ENCODE measurements at places on chromosomes 12 and 14. TPM values are rescaled to one million over a fixed set of nuclear protein-coding genes. Genes with fewer than 3 reads are reported as not detected.

DNA sequence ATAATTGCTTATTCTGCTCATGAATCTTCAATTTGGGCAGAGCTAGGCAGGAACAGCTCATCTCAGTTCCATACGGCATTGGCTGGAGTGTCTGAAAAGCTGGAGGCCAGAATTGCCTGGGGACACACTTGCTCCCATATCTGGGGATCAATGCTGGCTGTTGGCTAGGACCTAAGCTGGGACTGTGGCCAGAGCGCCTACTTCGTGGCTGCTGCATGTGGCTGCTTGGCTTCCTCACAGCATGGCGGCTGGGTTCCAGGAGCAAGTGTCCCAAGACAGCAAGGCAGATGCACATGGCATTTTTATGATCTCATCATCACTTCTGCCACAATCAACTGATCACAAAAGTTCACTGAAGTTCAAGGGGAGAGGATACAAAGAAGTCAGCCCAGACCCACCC, 200.2 kb downstream of the TTC8 start:
- DNase-seq: no peak

DNA sequence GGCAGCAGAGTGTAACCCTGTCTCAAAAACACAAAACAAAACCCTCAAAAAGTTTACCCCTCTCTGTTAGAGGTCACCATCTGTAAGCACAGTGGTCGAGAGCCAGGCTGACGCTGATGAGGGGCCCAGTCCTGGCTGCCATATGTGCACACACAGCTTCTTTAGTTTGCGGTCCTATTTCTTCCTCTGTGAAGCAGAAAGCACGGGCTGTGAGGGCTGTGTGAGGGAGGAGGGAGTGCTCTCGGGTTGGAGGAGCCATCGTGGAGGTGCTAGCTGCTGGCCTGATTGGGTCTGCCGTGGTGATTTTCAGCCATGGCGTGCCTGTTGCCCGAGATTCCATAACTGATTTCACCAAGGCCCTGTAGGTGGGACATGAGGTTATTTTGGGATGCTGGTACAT, 3.5 kb downstream of the ULK1 start:
- DNase-seq: no peak

GRCh38 chr12:74535536-74535935, 2.1 kb upstream of the ATXN7L3B start:
- no peak for DNase-seq

- no peak for DNase-seq
Observed at GRCh38 chr12:68798882-68799234, 9.1 kb upstream of the MDM2 start.

- no peak for DNase-seq
Observed at GRCh38 chr12:46361667-46362034, 10.9 kb downstream of the SLC38A2 start.

GRCh38 chr12:70543444-70543843, 93.8 kb downstream of the PTPRB start:
- no peak for DNase-seq

DNA sequence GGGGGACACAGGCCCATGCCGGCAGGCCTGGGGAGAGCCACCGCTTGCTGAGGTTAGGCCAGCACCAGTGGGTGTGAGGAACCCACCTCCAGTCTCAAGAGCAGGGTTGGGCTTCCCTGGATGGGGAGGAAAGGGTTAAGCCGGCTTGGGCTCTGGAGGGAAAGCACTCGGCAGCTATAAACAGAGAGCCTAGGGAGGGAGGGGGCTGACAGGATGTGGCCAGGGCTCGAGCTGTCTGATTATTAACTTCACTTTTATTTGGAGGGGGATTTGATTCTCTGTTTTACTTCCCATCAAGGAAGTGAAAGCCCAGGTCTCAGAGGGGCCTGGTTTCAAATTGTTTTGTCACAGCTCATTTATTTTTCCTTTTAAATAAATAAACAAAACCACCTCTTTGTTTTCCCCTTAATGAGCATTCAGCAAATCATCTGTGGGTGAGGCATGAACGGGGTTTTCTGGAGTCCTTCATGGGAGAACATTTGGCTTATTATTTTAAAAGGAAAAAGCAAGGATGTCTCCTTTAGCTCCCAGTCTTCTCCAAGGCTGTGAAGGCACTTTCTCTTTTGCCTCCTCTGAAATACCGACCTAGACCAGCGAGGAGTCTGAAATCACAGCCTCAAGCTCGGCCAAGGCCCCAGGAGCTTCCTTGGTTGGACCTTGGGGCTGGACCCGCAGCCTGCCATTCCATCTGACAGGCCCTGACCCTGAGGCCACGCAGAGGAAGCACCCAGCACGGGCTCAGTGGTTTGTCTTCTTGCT, 21.9 kb upstream of the ZFP36L1 start:
- DNase-seq: no peak

- no peak for DNase-seq
Observed at GRCh38 chr12:131829356-131829747, 1.2 kb downstream of the MMP17 start.

DNA sequence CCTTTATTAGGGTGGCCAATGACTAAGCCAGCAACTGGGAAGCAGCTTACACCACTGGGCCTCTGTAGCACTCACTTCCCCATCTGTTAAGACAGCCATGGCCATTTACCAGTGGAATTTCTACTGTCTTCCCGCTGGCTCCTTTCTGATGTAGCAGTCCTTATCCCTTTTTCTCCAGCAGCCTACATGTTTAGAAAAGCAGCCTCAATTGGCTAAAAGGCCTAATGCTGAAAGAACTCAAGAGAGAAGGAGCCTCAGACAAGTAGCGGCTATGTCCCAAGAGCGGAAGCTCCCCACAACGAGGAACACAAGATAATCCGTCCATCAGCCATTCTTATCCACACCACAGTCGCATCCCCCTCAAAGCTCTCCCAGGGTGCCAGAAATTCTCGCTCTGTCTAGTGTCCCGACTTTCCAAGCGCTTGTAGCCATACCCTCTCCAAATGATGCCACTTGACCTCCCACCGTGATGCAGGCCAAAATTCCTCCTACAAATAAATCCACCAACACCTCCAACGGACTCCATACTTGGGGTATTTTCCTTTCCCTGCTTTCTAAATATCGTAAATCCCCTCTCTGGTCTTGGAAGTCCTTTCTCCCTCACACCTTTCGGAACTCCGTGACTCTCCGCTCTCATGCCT, 624 bp downstream of the M6PR start:
- DNase-seq: no peak

DNA sequence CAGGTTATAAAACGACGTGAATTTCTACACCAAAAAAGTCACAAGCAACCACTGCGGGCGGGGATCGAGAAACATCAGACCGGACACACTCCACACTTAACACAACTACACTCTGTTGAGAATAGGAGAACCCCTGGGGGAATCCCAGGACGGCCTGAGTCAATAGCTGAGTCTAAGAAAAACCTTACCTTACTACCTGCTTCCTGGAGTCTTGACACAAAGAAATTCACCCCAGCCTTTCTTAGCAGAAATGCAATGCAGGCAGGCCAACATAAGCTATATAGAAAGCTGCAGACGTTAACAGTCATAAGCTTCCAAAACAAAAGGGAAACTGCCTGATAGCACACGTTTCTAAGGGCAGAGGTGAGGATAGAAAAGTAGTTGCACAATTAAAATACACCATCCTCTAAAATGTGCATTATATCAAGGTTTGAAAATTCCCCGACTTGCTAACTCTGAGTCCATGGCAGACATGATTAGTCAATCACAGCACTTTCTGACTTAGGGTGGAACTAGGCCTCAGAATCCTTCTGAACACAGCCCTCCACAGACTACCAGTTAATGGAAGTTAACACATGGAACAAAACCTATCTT, 68.0 kb downstream of the CCDC88C start:
- no peak for DNase-seq

The RTL1 gene
- not detected for total RNA-seq

The NTF3 gene
- 24.4 TPM for total RNA-seq

The MYF5 gene
- not detected for total RNA-seq
